AG08396 (cell line): ENCODE measurements at places on chromosomes 5 and 9.

DNA sequence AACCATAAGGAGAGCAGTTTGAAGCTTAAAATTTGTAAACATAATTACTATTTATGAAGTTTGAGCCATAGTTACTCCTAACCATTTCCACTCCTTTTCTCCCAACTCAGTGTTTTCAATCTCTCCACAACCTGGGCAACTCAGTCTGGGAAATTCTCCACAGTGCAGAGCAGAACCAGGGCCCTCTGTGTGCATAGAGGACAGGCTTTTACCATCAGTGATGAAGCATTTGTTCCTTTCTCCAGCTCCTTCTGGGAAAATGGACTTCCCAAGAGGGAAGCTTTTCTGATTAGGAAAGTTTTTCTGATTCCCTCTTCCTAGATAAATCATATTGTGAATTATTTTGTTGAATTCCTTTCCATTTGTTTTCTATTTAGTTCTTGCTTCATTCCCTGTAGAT lies 132.3 kb upstream of the MPDZ start:
- no peak for DNase-seq

DNA sequence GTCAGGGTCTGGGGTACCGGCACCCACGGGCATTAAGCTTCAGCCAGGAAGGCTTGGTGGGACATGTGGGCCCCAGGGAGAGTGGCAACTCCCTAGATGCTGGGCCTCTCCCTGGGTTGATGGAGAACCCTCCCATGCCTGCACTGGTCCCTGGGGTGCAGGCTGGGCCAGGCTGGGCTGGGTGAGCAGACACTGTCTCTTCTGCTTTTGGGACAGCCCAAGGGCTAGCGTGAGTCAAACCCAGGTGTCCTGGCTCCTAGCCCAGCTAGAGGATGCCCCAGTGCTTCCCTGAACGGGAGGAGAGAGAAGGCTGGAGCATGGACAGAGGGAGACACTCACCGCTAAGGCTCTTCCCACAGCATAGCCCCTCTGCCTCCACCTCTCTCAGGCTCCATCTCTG lies 5.7 kb upstream of the AQP7 start:
- no peak for DNase-seq

DNA sequence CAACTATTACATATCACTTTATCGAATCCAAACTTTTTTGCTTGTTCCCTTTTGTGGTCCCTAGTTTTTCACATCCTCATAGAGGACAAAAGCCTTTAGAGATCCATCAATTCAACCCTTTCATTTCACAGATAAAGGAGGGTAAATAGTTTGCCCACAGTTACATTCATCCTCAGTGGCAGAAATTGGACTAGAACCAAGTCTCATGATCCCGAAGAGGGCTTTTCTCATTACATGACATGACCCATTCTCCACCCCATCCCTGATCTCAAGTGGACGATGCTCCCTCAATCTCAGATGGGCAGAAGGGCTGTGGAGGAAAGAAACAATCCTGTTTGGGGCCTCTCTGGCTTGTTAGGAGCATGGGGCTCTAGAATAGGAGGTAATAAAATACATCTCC lies 23.1 kb downstream of the TICAM2 start:
- DNase-seq: no peak

GRCh38 chr5:122180863-122181548 lies 51.7 kb downstream of the ZNF474 start:
- peak; percentile 36 for DNase-seq

- DNase-seq: peak; percentile 16
These were observed 18.6 kb downstream of the JAKMIP2 start for GRCh38 chr5:147763791-147764525.
